ENCODE measurements at places on chromosomes 7 and 10.

GRCh38 chr7:12727455-12728191, 40.2 kb downstream of the ARL4A start:
- no peak for DNase-seq

DNA sequence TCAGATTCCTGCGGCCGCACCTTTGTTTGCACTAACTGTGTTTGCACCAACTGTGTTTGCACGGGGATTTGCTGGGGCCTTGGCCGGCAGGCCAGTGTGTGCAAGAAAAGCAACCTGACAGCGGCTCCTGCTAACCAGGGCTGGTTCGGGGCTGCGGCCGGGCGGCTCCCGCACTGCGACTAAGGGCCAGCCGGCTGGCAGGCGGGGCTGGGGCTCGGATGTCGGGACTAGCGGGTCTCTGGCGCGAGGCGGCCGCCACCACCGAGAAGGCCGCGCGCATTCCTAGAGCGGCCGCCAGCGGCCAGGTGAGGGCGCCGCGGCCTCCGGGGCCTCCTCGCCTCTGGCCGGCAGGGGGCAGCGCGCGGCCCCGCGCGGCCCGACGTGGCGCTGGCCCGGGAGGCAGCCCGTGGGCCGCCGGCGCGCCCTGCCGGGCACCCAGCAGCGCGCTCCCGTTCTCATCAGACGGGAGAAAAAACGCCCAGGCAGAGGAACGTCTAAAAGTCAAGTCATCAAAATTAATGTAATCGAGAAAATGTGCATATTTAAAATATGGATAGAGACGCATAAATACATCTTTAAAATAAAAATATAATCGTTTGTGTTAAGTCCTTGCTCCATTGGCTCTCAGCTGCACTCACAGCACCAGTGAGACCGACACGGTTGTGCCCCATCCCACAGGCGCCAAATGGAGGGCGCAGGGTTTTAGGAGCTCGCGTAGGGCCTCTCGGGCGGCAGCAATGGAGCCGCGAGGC, 38.5 kb downstream of the ZNF777 start:
- peak; percentile 96 for DNase-seq

GRCh38 chr7:111931016-111931517, 275.1 kb downstream of the DOCK4 start:
- DNase-seq: no peak

GRCh38 chr7:229184-229964, 37.0 kb downstream of the FAM20C start:
- no peak for DNase-seq

- DNase-seq: no peak
Measured at GRCh38 chr7:66326501-66327215, 121.5 kb downstream of the TPST1 start.

GRCh38 chr7:157973971-157974677, 613.5 kb downstream of the PTPRN2 start:
- DNase-seq: peak; percentile 53

GRCh38 chr10:130814610-130815009, 496.9 kb downstream of the TCERG1L start:
- no peak for DNase-seq

DNA sequence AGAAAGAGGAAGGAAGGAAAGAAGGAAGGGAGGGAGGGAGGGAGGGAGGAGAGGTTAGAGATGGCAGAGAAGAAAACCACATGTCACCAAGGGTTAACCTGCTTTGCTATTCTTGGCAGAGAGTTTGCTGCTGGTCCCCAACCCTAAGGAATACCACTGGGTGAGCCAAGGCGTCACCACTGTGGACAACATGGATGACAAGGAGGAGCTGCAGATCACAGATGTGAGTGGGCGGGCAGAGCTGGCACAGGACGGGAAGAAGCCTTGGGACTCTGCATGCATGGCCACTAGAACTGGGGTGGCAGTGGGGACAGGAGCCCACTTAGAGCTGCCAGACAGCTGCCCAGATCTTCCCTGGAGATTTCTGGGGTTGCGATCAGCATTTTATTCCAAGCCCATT, 17.2 kb upstream of the MYH16 start:
- DNase-seq: no peak

GRCh38 chr10:73839276-73839966, 28.0 kb upstream of the NDST2 start:
- DNase-seq: no peak

- no peak for DNase-seq
Measured at GRCh38 chr10:60459701-60460457, 70.2 kb upstream of the ANK3 start.

- DNase-seq: no peak
Measured at GRCh38 chr10:63434866-63435854, 30.6 kb downstream of the JMJD1C start.

GRCh38 chr10:48714088-48714487, 29.4 kb downstream of the WDFY4 start:
- no peak for DNase-seq

DNA sequence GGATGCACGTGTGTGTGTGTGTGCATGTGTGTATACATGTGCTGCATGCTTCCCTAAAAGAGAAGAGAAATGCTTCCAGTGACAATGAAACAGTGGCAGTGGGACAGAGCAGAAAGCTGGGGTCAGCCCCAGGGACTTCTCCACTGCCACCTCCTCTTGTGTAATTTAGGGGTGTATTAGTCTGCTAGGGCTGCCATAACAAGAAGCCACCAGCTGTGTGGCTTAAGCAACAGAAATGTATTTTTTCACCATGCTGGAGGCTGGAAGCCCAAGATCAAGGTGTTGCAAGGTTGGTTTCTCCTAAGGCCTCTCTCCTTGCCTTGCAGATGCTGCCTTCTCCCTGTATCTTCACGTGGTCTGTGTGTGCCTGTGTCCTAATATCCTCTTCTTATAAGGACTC, 190.5 kb downstream of the CXCL12 start:
- no peak for DNase-seq

DNA sequence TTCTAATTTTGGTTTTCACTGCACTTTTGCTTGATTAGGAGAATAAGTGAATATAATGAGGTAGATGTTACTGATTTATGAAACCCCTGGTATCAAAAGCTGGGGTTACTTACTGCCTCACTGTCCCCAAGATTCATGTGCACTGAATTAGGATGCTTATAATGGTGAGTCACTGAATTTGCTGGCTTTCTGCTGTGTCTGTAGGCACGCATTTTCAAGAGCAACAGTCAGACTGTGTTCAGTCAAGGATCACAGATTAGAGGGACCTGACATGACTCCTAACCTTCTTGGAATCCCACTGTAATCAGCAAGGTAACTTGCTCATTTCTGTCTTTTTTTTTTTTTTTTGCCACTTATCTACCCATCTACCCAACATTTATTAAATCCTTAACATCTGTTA, 59.7 kb downstream of the GPR85 start:
- no peak for DNase-seq
